ENCODE measurements at places on chromosomes 5 and 9.

DNA sequence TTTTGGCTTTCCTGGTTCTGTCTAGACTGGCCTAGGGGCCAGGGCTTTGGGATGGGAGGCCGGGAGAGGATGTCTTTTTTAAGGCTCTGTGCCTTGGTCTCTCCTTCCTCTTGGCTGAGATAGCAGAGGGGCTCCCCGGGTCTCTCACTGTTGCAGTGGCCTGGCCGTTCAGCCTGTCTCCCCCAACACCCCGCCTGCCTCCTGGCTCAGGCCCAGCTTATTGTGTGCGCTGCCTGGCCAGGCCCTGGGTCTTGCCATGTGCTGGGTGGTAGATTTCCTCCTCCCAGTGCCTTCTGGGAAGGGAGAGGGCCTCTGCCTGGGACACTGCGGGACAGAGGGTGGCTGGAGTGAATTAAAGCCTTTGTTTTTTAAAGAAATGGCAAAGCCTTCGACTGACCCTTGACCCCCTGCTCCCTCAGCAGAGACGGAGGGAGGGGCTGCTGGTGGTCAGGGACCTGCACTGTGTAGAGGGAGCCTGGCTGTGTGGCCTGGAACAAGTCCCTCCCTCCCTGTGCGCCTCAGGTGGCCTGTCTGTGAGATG is 11.1 kb downstream of the FPGS start:
- no peak for DNase-seq

- DNase-seq, result peak; percentile 50
Observed at GRCh38 chr5:79236970-79237739, 1.2 kb downstream of the JMY start.

DNA sequence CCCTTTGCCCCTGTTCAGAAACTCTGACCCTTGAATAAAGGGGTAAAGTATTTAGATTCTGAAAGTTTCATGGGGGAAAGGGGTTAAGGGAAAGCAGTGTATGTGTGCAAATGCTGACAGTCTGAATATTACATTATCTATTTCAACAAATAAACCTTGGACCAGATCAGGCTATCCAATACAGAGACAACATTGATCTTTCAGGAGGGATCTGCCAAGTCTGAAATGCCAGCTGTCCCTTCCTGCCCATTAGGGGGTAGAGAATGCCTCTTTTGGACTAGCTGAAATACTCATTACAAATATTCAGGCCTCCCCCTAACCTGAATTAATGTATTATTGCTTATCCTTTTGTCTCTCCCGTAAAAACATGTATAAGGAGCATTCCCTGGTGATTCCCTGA is 219.5 kb downstream of the NR3C1 start:
- DNase-seq, result no peak

- no peak for DNase-seq
Observed at GRCh38 chr5:57186194-57186593, 12.3 kb downstream of the GPBP1 start.

DNA sequence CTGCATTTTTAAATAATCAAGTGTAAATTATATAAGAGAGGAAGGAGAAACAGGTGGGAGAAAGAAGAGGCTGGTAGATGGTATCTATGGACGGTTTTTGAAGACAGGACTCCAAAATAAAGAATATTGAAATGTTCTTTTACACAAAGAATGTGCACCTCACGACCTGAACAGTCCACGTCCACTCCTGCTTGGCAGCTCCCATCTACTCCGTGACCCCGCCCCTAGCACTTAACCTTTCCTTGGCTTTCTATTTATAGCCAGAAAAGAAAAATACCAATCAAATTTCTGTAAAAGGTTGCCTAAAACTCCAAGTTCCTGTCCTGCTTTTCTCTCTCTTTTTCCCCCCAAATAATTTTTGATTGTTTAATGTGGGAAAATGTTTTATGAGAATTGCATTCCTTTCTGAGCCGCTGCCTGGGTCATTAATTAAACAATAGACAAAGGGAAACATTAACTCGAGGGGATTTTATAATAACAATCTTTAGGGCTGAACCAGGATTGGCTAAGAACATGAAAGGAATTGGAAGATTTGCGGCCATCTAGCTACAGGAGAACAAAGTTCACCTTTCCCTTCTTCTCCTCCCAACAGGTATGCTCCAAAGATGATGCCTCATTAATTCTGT is 173.6 kb upstream of the MAP3K1 start:
- DNase-seq, result peak; percentile 22

GRCh38 chr5:167835146-167835545 is 456.3 kb upstream of the WWC1 start:
- no peak for DNase-seq

DNA sequence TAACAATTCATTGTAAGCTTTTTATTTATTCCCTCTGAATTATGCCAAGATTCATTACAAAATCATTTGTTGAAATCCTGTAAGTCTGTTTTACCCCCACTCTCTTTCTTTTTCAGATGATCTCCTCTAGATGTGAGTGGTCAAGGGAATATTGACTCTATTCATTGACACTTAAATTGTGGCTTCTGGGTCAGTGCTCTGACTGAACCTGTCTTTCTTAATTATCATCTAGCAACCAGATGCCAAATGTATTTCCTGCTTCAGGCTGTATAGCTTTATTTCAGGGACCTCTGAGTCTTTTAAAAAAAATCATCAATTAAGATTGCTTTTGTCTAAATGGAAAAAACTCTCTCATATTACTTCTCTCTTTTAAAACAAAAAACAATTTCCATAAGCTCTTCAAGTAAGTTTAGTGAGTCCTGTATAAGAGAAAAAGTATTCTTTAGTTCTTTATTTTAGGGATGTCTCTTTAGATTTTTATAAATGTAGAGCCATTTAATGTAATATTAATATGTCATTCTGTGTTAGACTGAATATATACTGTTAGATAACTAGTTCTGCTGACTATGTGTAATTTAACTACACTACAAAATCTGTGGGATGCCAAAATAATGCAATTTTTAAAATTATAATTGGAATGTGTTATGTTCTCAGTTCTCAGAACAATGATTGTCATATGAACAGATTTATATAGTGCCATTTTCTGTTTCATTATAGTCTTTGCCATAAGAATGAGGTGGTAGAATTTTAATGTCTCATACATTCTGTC is 645.8 kb upstream of the EDIL3 start:
- no peak for DNase-seq

GRCh38 chr5:97877588-97877987 is 694.5 kb upstream of the RIOK2 start:
- no peak for DNase-seq

- DNase-seq, result no peak
Observed at GRCh38 chr9:116154334-116154975, 864 bp downstream of the PAPPA start.

DNA sequence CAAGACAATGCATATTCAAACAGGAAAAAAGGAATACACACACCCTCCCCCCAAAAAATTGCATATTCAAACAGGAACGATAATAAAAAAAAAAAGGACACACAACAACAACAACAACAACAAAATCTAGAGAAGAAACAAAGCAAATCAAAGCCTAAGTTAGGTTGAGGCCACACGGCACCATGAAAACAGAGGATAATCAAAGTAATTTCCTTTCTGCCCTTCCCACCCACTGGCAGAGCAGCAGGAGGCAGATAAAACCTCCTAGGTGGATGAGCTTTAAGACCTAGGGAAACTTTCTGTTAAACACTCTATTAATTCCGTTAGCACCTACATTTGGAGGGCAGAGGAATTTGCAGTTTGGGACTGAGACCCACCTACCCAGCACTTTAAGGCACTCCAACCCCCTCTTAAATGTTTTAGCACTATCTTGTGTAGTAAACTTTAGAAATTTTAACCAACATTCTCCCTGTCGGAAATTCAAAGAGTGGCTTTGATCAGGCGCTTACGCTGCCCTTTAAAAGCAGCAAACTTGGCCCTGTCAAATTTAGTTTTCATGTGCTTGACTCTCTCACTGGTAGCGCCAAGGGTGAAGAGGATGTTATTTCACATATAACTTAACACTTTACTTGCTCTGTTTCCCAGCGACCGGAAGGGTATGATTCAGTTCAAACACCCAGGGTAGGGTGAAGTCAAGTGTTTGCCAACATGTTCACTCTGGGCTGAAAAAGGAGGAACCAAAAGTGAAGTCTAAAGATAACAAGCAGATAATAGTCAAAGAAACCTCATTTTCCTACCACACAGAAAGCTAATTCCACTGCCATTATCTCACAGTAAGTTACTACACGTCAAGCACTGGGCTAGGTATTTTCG is 9.2 kb downstream of the ENC1 start:
- DNase-seq, result no peak

DNA sequence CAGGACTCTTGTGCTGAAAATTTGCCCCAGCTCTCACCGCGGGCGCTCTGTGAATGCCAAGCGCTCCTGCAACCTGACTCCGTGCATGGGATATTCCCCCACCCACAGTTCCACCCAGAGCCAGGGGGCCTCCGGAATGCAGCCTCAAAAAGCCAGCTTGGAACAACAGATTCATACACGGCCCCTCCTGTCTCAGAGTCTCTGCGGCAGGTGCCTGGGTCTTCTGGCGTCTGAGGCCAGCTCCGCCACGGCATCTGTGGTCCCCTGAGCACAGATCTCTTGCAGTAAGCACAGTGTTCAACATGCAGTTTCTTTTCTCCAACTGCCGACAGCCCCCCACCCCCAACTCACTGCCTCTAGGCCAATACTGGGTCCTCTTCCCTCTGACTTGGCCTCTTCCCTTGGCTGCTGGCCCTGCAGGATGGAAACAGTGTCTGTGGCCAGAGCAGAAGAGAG is 355.7 kb upstream of the IRX2 start:
- DNase-seq, result no peak

- DNase-seq, result no peak
Observed at GRCh38 chr5:179385914-179386313, 40.7 kb upstream of the ADAMTS2 start.

DNA sequence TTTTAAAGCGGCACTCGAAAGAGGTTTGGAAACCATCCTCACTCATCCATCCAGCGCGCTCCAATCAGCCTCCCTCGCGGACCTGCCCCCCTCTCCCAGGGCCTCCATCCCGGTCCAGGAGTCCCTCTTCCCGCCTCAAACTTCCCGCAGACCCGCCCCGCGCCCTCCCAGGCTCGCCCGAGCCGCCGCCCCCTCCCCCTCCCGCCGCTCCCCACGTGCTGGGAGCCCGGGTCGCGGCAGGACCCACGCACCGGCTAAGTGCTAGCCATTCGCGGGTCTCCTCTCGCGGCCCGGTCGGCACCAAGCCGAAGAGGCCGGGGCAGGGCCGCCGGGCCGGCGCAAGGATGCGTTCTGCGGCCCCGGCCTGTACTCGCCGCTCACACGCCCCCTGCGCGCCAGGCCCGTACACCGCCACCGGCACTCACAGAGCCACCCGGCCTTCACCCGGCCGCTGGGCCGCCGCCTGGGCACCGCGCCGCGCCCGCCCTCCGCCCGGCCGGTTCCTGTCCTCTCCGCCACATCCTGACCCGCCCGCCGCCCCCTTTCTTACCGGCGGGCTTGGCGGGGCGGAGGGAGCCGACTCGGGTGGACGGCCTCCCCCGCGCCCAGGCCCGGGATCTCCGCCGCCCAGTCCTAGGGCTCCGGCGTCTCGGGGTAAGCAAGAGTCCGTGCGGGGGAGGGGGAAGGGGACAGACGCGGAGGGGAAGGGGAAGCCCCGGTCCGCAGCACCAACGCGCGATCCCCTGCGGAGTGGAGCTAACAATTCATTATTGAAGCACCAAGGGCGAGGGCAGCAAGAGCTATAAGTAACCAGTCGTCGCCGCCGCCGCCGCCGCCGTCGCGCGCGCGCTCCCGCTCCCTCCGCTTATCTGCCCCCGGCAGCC is 576 bp downstream of the CHD1 start:
- DNase-seq, result peak; percentile 62

GRCh38 chr9:131837316-131837715 is 97.4 kb upstream of the RAPGEF1 start:
- peak; percentile 9 for DNase-seq

GRCh38 chr5:21424907-21425306 is 1428.2 kb downstream of the CDH12 start:
- no peak for DNase-seq

DNA sequence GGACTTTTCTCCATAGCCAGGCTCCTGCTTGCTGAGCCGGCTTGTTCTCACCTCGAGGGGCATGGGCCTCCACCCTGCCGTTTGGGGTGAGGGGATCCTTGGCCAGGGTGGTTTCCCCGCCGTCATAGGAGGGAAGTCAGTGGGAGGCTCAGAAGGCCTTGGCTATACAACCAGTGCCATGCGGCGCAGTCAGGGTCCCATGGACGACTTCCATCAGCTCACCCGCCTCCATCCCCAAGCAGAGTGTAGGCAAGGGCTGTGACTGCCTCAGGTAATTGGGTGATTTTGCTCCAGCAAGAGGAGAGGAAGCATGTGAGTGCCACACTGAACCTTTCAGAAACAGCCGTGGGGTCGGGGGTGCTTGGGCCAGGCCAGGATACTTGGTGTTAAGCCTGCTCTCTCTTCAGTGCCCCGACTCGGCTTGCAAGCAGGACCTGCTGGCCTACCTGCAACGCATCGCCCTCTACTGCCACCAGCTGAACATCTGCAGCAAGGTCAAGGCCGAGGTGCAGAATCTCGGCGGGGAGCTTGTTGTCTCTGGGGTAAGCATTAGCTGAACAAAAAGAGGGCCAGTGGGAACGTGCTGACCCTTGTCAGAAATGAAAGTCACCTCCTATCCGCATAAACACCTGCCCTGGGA is 57.2 kb upstream of the LRRTM2 start:
- no peak for DNase-seq

- no peak for DNase-seq
Observed at GRCh38 chr5:35963381-35963843, 25.0 kb upstream of the CAPSL start.

DNA sequence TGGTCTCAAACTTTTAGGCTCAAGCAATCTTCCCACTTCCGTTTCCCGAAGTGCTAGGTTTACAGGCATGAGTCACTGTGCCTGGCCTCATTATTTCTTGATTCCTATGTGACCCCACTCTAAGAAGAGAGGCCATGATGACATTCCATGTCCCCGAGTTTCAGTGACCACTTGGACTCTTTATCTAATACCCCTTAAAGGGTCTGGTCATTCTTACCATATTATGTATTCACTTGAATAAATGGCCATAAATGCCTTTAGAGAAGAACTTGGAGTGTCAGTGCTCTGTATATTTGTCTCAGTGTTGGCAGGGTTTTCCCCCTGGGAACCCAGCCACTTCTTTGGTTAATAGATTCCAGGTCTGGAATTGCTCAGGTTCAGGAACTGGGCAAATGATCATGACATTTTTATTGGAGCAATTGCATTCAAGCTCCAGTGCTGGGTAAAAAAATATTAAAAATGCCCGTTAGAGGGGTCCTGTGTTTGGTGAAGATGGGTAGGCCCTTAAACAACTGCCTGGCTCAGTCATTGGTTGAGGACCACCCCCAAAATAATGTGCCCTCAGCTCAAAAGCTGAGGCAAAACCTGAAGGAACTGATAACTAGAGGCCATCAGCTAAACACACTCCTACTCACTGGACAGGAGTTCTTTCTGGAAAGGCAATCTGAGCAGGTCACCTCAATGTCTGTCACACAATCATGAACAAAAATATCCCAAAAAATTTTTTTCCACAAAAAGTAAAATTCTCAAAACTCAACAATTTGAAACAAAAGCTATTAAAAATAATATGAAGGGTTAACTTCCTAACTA is 186.6 kb upstream of the ZNF608 start:
- no peak for DNase-seq

- no peak for DNase-seq
Observed at GRCh38 chr5:148347706-148348105, 12.3 kb downstream of the SPINK9 start.

GRCh38 chr5:30764704-30765103 is 428.8 kb upstream of the CDH6 start:
- DNase-seq, result no peak

- no peak for DNase-seq
Observed at GRCh38 chr5:116315531-116315930, 230.7 kb downstream of the COMMD10 start.
